M059J (cell line): ENCODE measurements at places on chromosomes 3 and 15.

DNA sequence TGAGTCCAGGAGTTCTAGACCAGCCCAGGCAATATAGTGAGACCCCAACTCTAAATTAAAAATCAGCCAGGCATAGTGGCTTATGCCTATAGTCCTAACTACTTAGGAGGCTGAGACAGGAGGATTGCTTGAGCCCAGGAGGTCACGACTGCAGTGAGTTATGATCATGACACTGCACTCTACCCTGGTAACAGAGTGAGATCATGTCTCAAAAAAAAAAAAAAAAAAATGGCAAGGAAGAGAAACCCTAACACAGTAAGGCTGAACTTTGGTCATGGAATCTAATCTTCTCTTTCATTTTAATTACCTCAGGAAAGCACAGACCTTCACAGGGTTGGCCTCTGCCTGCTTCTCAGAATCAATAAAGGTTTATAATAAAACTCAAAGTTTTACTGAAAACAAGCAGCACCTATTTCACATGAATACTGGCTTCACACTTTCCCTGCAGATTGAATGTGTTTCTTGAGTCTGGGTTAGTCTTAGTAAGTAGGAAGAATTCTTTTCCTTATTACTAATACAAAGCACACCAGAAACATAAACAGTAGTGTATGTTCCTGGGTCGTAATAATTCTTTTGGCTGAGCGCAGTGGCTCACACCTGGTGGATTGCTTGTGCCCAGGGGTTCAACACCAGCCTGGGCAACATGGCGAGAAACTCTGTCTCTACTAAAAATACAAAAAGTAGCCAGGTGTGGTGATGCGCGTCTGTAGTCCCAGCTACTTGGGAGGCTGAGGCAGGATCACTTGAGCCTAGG is 11.6 kb upstream of the NR2C2 start:
- no peak for DNase-seq

DNA sequence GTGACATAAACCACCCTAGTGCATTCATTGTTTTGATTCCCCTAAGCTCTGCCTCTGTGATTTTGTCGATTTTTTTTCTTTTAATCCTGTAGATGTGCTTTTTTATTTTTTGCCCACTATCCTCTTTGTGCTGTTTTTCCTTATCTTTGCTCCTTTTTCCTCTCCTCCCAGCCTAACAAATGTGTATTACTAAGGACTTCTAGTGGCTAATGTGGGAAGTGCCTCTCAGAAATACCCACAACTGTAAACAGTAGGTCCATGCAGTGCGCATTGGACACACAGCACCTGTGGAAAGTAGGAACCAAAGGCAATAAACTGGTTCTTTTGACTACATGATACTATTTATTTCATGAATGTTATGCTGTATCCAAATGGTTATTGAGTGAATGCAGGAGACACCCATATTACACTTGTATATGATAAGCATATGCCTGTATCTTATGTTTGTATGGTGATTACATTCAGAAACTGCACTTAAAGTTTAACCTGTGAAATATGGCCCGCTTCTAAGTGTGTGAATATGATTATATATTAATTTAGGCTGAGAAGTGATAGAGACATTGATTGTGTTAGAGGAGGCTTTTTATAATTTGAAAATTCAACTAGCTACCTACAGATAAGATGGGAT is 147.8 kb downstream of the PLCL2 start:
- peak; percentile 14 for DNase-seq

GRCh38 chr3:155934230-155934629 is 63.8 kb downstream of the GMPS start:
- DNase-seq: no peak

DNA sequence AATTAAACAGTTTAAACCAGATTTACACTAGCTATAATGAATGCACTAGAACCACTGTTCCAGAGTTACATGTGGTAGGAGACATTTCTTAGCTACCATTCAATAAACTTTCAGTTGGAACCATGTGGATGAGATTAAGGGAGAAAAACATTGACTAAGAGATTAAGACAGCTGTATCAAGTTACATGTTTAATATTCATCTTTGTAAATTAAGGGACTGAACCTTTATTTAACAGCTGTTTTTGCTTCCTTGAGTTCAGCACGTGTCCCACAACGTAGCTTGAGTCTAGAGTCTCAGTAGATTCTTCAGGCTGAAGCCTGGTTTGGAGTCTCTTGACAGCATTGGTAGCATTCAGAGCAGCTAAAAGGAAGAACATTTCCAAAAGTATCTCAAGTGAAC is 27.2 kb upstream of the CFAP44 start:
- no peak for DNase-seq

GRCh38 chr15:33801954-33802353 is 166.3 kb upstream of the CHRM5 start:
- peak; percentile 53 for DNase-seq

DNA sequence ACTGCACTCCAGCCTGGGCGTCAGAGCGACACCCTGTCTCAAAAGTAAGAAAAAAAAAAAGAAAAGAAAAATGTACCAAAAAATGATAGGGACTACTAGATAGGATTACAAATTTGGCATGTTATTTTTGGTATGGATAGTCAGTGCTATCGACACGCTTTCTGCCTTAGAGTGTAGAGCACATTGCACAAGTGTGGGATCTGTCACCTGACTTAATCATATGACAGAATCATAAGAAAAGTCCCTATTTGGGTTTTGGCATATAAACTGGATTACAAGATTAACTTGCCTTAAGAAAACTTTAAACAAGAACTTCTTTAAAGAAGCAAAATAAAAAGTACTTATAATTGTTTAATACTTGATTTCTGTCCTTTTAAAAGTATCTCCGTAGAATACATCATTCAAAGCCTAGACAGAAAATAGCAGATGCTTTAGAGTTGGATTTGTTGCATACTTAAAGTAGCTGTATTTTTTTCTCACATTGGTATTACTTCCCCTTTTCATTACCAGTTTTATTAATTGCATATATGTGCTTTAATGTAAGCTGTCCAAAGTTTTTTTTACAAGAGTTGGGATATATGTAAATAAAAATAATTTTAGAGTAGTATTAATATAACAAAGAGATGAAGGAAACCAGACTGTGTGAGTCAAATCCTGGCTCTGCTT is 7.8 kb downstream of the ATP6V1A start:
- DNase-seq: no peak
